ENCODE measurements at places on chromosomes 2 and 18.

DNA sequence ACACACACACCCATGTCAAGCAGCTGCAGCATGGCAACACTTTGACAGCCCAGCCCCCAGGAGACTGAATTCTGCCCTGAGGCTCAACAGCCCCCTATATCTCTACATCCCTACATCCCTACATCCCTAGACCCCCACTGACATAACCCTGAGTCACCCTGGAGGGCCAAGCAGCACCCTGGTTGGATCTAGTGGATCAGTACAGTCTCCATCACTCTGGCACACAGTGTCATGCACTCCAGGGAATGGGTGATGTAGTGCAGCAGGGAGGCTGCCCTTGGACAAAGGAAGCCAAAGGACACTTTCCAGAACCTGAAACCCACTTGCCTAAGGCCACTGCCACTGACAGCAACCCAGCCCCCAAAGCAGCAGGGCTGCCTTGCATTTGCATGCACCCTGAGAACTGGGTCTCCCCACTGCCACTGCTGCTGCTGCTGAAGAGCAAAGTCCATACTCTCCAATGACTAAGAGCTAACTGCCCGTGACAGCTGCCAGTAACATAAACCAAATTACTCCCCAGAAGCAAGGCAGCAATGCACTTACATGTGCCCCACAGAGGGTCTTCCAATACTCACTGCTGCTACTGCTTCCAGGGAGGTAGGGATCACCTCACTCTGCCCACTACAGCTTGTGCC is 681.6 kb upstream of the KLHL29 start:
- no peak for DNase-seq

DNA sequence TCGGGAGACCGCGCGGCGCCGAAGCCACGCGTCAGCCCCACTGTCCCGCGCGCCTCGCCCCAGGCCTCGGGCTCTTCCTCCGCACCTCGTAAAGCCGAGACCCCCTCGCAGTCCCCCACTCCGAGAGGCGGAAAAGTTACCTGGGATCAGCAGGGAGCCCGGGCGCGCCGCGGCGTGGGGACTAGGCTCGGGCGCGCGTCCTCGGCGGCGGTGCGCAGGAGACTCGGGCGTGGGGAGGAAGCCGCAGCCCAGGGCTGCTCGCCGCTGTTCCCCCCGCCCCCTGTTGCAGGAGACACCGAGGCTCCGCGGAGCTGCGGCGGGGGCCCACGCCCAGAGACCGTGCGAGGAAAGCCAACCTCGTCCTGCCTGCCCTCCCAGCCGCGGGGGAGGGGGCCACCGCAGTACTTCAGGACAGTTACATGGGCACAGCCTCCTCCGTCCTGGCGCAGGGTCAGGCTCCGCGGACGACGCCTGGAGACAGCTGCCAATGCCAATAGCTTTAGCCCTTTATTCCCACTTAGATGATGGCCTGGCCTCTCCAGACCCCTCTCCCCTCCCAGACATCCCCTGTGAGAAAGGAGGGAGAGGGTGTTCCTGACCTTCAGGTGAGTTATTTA is at the start of gene EPB41L3:
TSS of gene EPB41L3 (minus strand) at position 225 of the 617 bp plus-strand sequence. CDS start 54,814 bp downstream, outside the sequence.
- DNase-seq: peak; percentile 40

GRCh38 chr2:137254052-137254451 is 488.7 kb downstream of the THSD7B start:
- DNase-seq: no peak

GRCh38 chr18:62386091-62386490 is 61.0 kb downstream of the TNFRSF11A start:
- DNase-seq: no peak

- no peak for DNase-seq
Measured at GRCh38 chr18:2917259-2918047, 70.6 kb downstream of the EMILIN2 start.

DNA sequence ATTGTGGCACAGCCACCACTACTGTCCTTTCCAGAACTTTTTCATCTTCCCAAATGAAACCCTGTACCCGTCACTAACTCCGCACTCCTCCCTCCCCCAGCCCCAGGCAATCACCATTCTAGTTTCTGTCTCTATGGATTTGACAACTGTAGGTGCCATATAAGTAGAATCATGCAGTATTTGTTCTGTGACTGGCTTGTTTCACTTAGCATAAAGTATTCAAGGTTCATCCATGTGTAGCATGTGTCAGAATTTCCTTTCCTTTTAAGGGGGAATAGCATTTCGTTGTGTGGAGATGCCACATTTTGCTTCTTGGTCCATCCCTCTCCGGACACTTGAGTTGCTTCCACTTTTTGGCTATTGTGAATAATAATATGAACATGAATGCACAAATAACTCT is 842 bp upstream of the CKAP2L start:
- DNase-seq: no peak

DNA sequence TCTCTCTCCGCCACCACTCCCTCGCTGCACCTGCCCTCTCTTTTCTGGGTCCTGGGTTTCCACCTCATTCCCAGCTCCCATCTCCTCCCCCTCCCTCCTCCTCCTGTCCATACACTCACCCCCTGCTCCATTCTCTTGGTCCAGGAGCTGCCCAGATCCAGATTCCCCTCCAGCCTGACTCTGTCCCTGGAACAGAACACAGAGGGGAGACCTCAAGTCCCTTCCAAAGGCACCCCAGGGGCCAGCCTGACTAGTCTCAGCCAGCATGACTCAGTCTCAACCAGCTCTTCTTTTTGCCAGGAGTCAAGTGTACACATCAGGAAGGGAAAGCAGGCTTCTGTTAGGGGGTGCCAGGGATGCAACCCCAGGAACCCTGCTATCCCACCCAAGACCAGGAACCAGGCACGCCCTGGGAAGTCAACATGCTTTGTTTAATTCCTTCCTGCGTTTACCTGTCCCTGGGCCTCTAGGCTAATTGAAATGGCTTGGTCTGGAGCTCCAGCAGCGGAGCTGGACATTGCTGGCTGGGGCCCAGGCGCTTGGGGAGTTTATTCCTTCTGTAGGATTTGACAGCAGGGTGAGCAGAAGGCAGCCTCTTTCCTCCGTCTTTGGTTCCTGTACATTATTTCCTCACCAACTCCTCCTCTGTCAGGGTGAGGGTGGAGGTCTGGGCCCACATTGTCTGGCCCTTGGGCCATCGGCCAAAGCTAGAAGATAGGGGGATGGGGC is 28.4 kb upstream of the SELENOI start:
- DNase-seq: no peak

GRCh38 chr2:23607925-23608324 is 222.9 kb downstream of the KLHL29 start:
- no peak for DNase-seq

GRCh38 chr2:31688282-31688681 is 107.5 kb upstream of the SRD5A2 start:
- DNase-seq: no peak

DNA sequence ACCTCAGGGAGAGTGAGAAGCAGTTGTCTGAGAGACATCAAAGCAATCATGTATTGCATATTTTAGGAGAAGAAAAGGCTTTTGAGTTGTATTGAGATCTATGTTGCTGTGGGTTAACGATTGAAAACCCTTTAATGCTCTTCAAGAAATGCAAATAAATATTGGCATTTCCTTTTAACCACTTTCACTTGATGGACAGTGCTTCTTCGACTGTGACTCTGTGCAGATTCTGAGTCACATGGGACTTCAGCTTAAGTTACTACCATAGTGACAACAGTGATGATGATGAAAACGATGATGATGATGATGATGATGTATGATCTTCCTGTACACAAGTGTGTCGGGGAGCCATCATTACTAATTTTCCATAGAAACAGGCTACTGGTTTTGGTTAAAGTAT is 181.8 kb downstream of the AKAIN1 start:
- no peak for DNase-seq

GRCh38 chr2:228615496-228615895 is 434.0 kb upstream of the SPHKAP start:
- DNase-seq: no peak

DNA sequence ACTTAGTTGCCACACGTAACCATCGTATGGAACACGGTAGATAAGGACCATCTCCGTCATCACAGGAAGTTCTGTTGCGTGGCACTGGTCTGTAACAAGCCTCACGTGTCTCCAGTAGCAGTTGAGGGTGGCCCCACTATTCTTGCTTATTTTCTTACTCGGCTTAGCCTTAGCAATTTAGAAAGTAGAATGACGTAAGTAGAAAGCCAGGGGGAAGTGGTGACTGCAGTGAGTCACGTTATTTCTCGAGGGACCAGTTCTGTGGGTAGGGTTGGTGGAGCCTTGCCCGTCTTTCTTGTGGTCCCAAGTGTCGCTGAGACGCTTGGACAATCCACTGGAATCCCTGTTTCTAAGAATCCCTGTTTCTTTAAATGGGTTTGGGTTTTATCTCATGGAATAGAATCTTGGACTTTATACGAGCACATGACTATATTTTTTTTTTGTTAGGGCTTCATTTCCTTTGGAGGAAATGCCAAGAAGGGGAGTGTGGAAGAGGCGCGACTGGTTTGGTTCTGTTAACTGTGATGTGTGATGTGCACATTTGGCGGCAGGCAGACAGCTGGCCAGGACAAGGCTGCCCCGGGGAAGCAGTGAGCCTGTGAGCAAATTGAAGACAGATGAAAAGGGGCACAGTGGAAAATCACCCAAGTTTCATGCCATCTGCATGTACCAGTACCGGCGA is 96.2 kb downstream of the CABLES1 start:
- DNase-seq: no peak

GRCh38 chr2:186027922-186028321 is 289.3 kb downstream of the FSIP2 start:
- no peak for DNase-seq

DNA sequence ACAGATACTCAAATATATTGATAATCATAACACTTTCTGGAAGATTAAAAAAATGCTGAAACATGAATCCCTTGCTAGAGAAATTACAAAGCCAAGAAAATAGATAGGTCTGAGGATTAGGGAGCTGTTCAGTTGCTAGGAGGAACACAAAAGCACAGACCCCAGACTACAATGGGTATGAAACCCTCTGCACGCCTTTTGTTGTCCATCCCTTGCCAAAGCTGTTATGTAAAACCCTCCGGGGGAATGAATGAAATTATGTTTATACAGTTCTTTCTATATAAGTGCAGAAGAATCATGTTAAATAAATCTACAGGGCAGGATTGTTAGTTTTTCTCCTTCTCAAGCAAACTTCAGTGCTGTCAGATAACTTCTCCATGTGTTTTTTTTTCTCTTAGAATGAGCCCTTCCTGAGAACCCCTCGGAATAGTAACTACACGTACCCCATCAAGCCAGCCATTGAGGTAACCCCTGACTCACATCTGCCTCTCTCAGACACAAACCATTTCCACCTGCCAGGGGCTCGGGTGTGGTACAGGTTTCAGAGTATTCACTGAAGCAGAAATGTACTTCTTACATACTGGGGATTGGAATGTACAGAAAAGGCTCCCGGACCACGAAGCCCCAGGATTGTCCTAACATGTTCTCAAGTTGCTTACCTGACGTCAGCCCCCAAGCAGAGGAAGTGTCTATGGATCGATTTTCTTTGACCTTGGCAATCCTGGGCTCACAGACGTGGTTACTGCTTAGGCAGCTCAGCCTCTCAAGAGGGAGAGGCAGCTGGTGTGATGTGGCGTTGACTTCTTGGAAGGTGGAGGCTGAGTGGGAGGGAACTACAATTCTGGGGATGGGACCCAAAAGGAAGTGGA is 118.0 kb downstream of the PLB1 start:
- no peak for DNase-seq

- no peak for DNase-seq
Measured at GRCh38 chr2:152349416-152349815, 14.4 kb downstream of the FMNL2 start.

DNA sequence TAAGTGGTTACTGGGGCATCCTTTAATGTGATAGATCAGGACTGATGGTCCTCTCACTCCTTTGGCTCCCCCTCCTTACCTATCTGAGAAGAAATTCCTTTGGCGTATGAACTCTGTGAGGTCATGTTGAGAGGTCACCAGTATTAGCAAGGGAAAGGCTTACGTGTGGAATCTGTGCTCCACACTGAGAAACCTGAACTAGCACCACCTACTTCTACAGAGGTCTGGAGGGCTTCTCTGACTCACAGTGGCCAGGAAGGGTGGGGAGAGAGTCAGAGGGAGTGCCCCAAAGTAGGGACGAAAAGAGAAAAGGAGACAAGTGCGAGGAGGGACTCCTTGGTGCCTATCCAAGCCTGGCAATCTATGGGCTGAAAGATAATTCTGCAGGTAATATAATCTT is 348.6 kb downstream of the TNS1 start:
- DNase-seq: peak; percentile 16

DNA sequence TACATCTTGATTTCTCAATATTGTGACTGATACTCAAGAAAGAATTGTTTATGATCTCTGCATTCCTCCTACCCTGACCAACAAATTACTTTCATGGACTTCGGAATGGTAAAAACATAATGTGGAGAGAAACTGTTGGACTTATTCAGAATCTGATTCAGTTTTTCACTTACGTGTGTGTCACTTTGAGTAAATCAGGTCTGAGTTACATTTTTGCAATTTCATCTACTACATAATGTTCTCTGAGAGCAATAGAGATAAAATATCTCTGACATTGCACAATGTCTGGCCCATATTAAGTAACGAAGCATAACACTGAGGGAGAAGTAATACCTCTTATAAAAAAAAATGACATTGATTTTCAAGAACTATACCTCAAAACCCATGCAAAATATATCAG is 1337.9 kb upstream of the CHAC2 start:
- no peak for DNase-seq

DNA sequence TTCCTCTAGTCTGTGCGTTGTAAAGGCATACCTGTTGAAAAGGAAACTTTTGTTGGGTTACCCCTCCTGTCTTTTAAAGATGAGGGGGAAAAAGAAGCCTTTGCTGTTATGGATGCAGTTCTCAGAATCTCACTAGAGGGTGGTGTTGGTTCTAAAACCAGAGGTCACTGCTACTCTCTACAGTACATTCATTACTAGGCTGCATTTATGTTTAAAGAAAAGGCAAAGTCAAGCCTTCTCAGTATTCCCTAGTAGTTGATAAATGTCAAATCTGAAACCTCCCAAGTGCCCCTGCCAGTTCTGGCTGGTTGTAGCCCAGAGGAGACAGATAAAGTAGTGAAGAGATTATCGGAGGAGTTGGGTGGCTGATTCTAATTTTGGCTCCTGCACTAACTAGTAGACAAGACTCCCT is 1.4 kb upstream of the PLCL1 start:
- DNase-seq: peak; percentile 40

DNA sequence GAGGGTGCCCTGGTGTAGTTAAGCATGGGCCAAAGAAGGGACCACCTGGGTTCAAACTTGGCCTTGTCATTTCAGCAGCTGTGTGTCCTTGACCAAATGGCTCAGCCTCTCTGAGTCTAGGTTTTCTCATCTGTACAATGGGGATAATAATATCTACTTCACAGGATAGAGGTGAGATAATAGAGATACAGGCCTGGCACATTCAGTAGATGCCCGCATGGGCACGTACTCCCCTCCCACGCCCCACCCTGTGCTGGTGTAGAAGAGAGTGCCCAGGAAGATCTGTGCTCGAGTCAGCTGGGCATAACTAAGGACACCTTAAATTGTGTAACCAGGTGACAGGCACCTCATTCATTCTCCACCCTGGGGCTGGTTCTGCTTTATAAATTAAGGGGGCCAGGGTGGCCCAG is 8.4 kb upstream of the TMEM185B start:
- no peak for DNase-seq

- no peak for DNase-seq
Measured at GRCh38 chr18:12882453-12883371, 1.3 kb downstream of the PTPN2 start.

All from ELF-1 (cell line).